ENCODE measurements at places on chromosomes 6 and 20.

DNA sequence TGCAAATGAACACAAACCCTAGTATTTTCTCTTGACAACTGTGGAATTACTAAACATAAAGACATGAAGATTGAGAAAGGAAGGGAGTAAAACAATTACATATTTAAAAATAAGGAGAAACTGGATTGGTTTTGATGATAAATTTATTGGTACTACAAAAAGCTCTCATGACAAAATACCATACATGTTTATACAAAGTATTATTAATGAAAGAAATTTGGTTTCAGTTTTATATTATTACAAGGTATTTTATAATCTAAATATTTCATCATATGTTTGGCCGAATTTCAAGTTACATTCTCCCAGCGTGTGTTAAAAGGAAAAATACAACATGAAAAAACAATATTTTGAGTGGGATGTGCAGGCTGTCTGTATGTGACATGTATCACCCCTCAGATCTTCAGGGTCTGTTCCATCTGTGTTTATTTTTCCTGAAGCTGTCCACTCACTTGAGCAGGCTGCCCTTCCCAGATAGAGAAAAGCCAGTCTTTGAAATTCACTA lies 568.4 kb downstream of the NKAIN2 start:
- no peak for DNase-seq

DNA sequence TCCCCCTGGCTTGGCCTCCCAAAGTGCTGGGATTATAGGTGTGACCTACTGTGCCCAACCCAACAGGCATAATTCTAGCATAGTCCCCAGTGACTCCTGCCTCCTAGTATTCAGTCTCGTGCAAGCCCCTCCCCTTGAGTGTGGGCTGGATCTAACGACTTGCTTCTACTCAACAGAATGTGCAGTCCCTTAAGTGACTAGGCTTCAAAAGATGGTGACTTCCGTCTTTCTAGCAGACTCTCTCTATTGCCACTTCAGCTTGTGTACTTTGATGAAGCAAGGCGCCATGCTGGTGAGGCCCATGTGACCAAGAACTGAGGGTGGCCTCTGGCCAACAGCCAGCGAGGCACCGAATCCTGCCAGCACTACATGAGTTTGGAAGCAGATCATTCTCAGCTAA lies 109.6 kb upstream of the TRAF3IP2 start:
- DNase-seq = peak; percentile 45

- DNase-seq = peak; percentile 47
Observed at GRCh38 chr6:16711546-16712254, 49.6 kb downstream of the ATXN1 start.

DNA sequence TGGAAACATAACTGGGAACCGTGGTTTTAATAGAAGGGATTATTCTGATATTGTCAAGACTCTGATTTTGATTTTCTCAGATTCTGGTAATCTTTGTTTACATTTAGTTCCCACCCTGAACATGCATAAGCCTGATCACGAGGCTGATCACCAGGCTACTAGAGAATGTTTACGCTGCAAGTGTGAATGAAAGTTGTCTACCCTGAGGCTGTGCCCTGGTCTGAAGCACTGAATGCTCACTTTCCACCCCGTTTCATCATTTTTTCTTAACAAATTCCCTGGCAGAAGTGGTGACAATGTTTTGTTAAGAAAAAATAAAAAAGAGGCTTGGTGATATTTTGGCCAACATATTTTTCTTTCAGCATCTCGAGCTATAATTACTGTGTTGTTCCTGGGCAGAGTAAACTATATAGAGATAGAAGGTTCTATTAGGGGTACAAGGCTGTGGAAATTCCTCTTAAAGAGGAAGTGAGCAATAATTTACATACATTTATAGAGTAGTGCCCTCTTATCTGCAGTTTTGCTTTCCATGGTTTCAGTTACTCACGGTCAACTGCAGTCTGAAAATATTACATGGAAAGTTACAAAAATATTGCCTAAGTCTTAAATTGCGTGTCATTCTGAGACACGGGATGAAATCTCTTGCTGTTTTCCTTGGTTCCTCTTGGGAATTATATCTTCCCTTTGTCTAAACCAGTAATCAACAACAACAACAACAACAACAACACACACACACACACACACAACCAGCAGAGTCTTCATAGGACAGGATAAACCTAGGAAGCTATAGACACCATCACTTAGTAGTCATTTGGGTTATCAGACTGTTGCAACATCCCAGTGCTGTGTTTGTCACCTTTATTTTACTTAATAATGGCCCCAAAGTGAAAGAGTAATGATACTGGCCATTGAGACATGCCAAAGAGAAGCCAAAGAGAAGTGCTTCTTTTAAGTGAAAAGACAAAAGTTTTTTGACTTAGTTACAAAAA lies 566.6 kb upstream of the CITED2 start:
- no peak for DNase-seq

- no peak for DNase-seq
Observed at GRCh38 chr20:59657459-59658046, 53.2 kb downstream of the PHACTR3 start.

DNA sequence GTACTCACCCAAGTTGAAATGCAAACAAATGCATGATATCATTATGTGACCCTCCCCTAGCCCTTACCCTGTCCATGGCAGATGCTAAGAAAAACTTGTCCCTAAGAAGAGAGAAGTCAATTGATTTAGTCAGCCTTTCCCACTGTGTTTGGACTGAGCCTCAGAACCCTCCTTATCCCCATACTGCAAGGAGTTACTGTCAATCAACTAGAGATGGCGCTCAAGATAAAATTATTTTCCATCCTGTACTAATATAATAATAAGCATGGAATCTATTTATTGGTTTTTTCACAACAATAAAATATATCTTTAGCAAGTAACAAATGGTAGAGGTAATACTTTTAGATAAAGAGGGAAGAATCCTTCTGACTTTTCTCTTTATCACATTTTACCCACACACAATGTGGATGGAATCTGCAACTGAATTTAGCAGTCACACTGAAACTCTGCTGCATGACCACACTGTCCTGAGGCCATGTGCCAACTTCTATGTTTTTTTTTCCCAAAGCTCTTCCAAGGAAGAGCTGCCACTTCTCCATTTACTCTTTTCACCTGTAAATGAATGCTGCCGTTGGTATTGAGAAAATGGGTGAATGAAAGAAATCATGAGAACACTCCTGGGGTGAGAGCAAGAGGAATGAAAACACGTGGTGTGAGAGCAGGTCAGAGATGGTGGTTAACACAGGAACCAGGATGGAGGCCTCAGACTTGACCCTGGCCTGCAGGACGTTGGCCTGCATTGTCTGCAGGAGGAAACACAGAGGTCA lies 10.5 kb downstream of the NT5E start:
- DNase-seq = no peak

- no peak for DNase-seq
Observed at GRCh38 chr20:18176318-18176785, 38.7 kb downstream of the KAT14 start.

- DNase-seq = no peak
Observed at GRCh38 chr6:158324136-158324535, 11.9 kb downstream of the TULP4 start.

Data from activated CD4-positive, alpha-beta T cell treated with anti-CD3 and anti-CD28 coated beads for 4 hours (primary cell).